Right forelimb (tissue), 1 donor: ENCODE measurements at places on chromosomes 12 and 14.

GRCh38 chr14:54647378-54647777 is 80.5 kb downstream of the SAMD4A start:
- DNase-seq, result no peak

DNA sequence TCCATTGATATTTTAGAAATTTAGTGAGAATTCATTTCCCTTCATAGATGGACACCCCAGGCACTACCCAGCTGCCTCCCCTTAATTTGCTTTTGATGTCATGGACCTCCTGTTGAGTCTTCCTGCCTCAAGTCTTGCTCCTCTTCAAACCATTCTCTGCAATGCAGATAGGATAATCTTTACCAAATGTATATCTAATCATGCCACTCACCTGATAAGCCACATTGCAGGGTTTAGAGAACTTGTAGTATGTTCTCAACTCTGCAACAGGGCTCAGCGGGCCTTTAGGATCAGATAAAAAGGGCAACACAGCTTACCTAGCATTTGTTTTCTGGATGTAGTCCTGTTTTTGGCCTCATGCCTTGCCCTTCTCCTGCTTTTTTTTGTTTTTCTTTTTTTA is 234.5 kb downstream of the EMP1 start:
- no peak for DNase-seq

DNA sequence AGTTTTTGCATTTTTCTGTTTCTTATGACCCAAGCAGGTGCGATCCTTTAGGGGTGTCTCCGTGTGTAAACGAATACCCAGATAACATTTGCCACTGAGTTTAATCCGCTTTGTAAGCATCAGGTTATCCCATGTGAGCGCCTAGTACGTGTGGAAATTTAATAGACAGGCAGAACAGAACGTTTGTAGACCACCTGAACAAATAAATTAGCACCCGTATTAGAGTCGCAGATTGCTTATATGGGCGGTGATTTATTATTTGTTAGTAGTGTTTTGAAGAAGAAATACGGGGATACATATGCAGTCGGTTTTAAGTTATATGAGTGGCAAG is 325 bp downstream of the C12orf60 start:
- no peak for DNase-seq

DNA sequence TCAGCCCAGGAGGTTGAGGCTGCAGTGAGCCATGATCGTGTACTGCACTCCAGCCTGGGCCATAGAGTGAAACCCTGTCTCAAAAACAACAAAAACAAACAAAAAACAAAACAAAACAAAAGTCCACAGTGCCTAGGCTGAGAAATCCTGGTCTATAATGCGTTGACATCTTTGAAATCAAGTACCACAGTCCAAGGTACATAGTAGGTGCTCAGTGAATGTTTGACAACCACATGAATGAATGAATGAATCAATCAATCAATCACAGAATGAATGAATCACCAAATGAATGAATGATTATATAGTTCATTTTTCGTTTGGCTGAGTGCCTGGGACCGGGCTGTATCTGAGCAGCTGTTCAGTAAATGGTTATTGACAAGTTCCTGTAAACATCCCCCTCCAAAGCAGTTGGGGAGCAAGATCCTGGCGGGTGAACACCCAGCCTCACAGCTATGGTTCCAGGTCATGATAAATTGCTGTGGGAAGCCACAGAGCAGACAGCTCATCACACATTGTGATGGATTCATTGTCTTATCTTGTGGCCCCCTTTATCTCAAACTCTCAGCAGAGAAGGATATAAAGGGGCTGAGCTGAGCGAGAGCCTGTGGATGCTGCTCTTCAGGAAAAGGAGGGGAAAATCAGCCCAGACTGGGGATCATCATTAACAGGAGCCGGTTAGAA is 30.4 kb upstream of the IFT81 start:
- no peak for DNase-seq

- DNase-seq, result no peak
Measured at GRCh38 chr12:57719777-57720605, 18.6 kb downstream of the AGAP2 start.

GRCh38 chr14:31024577-31025366 is 677 bp upstream of the AP4S1 start:
- no peak for DNase-seq

DNA sequence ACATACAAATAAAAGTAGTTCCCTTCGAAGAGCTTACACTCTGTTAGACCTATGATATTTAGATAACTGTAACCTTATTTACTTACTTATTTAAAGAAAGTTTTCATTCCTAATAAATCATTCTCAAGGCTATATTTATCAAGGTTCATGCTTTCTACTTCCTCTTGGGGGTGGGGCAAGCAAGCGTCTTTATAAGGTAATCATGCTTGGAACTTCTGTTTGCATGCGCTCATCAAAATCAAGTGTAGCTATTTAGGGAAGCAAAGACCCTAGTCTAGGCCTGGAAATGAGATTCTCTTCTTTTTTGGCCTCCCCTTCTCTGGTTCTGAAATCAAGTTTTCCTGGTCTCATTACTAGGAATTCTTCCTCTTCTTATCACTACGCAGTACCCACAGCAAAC is 766 bp downstream of the RERG start:
- DNase-seq, result no peak

DNA sequence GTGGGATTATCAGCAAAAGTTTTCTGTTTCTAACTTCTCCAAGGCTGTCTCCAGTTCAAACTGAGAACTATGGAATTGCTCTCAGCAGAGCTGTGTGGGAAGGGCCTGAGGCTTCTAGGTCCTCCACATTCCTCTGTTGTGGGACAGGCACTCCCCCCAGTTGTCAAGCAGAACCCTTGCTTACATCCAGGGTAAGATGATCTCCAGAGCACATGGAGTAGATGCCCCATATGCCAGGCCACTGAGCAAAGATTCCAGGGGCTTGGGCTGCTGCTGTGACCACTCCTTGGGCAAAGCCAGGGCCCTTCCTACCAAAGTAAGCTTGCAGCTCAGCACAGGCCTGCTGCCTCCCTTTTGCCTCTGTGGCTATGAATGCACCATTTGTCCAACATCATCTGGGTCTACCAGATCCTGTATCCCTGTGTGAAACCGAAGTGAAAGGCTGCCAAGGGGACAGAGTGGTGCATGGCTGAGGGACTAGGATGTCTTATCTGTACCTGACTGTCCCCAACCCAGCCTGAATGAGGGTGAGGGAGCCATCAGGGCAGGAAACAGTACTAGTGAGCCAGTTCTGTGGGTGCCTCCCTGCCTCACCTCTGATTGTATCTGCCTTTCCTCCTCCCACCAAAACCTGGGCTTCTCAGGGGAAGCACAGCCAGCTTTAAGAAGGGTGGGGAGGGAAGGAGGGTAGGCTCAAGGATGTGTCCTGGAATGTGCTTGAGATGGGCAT is 13.1 kb upstream of the ESPL1 start:
- no peak for DNase-seq

GRCh38 chr12:107131832-107132616 is 38.7 kb upstream of the CRY1 start:
- DNase-seq, result no peak

DNA sequence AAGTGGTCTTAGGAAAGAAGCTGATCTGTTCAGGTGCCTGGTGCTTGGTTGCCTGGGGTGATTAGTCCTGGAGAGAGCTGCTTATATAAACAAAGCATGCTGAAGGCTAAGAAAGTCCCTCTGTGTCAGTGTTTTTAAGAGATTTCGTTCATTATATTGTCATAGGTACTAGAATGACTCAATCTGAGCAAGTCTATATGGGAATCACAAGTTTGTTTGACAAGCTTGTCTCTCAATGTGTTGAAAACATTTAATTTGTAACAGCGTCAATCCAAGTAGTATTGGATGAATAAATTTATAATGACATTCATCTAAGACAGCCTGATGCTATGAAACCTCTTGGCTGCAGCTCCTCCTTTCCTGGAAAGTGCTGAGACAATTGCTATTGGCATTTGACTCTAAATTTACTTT is 256.3 kb downstream of the TMTC2 start:
- no peak for DNase-seq

GRCh38 chr14:95488376-95489213 is 27.9 kb downstream of the SYNE3 start:
- DNase-seq, result no peak

DNA sequence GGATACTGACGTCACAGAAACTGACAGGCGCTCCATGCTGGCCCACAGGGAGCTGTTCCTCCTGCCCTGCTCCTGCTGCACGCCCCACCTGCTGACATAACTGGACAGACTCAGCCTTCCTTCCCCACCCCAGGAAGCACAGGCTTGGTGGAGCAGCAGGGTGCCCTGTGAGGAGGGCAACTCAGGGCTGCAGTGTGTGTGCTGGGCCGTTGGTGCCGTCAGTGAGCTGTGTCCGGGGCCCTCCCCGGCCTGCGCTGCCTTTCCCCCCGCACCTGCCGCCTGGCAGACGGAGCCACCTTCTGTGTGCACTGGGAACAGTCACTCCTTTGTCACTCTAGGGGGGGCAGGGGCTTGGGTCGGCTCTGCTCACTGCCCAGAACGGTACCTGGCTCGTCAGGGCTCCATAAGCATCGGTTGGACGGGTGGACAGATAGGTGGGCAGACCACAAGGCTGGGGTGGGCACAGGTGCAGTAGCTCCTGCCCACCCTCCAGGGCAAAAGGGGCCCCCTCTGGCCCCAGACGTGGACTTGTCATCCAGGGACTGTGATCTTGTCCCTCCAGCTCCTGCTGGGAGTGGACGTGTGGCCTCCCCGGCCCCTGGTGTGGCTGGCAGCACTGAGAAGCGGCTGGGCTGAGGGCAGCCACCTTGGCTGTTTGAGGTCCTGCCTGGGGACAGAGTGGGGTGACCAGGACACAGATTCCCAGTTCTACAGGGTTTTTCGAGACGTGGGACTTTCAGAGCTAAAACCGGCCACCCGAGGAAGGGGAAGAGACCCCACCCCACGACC is 32.8 kb downstream of the FBRSL1 start:
- DNase-seq, result no peak

- no peak for DNase-seq
Measured at GRCh38 chr14:99179946-99180345, 92.1 kb downstream of the BCL11B start.

- no peak for DNase-seq
Measured at GRCh38 chr12:128619263-128619662, 204.5 kb downstream of the SLC15A4 start.

DNA sequence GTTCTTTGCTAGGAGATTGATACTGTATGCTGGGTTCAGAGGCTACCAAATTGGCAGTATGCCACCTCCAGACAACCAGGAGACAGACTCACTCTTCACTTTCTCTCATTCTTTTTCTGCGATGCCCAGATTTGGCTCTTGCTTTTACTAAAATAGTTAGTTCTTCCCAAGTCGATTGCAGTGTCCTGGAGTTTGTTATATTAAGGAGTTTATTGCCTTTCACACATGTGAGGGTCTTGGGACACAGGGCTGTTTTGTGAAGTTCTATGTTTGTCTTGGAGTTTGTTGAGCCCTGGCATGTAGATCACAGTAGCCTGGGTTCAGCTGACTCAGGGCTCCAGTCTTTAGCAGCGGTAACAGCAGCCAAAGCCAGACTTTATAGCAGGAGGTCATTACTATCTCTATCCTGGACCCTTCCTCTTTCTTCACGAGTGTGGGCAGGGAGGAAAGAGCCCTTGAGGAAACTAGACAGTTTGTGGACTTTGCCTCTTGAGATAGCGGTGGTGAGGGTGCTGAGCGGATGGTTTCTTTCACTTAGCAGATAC is 1.6 kb downstream of the MLEC start:
- DNase-seq, result no peak

GRCh38 chr14:65250162-65250495 is 147.8 kb upstream of the MAX start:
- no peak for DNase-seq

GRCh38 chr12:130013771-130014484 is 110.1 kb upstream of the TMEM132D start:
- DNase-seq, result peak; percentile 85

GRCh38 chr14:47246367-47246766 is 429.0 kb downstream of the MDGA2 start:
- DNase-seq, result no peak

DNA sequence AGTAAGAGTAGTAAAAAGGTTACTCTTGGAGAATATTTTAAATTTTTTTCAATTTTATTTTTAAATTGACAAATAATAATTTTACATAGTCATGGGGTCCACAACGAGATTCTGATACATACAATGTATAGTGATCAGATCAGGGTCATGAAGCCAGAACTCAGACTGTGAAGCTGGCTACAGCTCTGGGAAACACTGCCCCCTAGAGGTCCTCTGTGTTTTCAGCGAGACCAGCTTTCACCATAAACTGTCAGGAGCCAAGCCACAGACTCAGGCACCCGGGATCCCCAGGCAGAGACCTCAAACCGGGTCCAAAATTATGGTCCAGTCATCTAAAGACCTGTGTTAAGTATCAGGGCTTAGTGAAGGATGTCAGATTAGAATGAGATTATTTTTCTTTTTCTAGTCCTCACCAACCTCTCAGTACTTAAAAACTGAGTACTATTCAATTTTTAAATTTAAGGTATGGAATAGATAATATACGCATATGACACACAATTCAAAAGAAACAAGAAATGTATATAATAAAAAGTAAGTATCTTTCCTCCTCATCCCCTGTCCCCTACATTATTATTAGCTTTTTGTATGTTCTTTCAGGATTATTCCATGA is 397.1 kb downstream of the MDGA2 start:
- peak; percentile 46 for DNase-seq

DNA sequence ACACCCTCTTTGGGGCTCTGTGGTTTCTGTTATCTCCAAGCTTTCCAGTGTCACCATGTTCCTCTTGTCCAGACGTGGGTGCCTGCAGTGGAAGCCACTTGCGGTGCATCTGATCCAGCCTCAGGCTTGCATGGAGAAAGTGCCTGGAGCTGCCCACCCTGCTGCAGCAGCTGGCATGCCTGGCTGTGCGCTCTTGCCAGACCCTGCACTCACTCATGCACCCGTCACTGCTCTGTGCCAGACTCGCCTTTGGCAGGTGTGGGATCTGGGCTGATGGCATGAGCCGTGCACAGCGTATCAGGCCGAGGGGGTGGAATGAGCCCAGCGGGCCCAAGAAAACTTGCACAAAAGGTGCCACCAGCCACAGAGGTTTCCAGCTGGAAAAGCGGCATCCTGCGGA is 105.1 kb downstream of the MNAT1 start:
- DNase-seq, result peak; percentile 58

GRCh38 chr14:94599656-94600004 is 12.6 kb upstream of the SERPINA3 start:
- no peak for DNase-seq

DNA sequence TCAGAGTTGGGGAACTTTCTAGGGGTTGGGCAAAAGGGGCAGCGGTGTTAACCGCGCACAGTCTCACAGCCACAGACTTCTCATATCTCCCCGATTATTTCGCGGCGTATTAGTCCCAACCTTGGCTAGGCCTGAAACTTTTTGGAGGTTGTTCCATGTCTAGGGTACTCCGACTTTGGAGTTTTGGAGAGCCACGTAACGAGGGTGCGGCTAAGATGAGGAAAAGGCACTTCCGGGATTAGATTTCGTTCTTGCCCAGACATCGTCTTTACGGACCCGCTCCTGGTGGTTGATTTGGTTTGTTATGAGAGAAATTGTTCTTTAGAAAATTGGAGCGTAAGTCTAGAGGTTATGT is 513 bp downstream of the CCNK start:
- no peak for DNase-seq

- no peak for DNase-seq
Measured at GRCh38 chr14:58177125-58177524, 22.8 kb upstream of the ACTR10 start.
